PC-3 (cell line): ENCODE measurements at places on chromosomes 5 and 9. TPM values are rescaled to one million over a fixed set of nuclear protein-coding genes. Genes with fewer than 3 reads are reported as not detected.

GRCh38 chr5:142364251-142365145, 39.7 kb upstream of the SPRY4 start:
- DNase-seq, result no peak
- H3K36me3 ChIP-seq, result no peaks in the 10 kb centered on the region
- no peaks in the 10 kb centered on the region for H3K27me3 ChIP-seq

DNA sequence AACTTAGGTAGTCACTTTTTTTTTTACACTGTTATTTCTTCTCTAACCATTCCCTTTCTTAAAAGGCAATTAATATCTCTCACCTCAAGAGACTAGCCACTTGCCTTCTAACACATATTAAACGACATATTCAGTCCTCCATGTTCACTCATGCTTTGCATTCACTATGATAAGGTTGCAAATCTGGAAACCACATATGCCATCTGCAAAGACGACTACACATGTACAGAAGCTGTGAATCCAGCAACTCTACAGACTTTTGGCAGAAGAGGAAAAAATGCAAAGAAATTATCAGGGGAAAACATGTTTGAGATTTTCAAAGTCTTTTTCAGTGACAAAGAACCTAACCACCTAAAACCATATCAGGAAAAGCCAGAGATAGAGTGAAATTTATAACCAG, 112.1 kb downstream of the EPB41L4A start:
- H3K36me3 ChIP-seq, result no peaks in the 10 kb centered on the region
- H3K27me3 ChIP-seq, result peaks cover 90% of the 10 kb centered on the region
- H3K27ac ChIP-seq, result no peak overlapping the region
- H3K4me3 ChIP-seq, result no peak overlapping the region
- no peak for DNase-seq

DNA sequence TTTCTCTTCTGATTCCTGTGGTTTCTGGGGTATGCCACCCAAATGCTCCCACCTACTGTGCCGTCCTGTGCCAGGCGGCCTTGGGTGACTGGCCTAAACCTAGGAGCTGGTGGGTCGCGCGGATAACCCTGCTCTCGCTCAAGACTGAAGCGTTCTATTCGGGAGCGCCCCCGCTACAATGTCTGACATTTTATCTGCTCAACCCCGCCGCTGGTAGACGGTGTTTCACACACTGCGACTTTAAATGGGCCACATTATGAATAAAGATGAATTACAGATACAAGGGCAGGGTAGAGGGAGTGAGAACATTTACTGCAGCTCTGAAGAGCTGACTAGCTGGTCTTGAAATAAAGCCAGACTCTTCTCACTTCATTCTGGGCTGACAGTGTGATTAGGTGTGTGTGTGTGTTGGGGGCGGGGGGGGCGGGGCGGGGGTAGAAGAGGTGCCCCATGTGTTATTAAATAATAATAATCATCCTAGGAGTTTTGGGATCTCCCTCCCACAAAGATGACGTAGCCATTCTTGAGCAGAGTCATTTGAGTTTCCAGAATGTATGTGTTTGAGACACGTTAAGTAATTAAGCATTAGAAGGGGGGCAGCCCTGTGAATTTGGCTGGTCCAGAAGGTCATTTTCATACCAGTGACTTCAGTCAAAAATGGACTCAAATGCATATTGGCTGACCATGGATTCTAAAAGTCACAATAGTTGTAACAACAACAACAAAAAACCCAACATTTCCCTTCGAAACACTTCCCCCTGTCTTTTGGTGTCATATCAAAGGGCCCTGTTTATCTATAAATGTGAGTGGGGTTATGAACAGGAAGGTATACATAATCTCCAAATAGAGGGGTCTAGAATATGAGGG, 1.0 kb upstream of the PTCH1 start:
- no peak for DNase-seq
- H3K4me1 ChIP-seq, result no peaks in the 10 kb centered on the region
- H3K27ac ChIP-seq, result no peak overlapping the region
- no peak overlapping the region for H3K4me3 ChIP-seq
- no peaks in the 10 kb centered on the region for H3K36me3 ChIP-seq

- no peak for DNase-seq
- no peaks in the 10 kb centered on the region for H3K27me3 ChIP-seq
- no peak overlapping the region for H3K4me3 ChIP-seq
- H3K27ac ChIP-seq, result no peak overlapping the region
Measured at GRCh38 chr5:149211566-149211965, 60.1 kb upstream of the AFAP1L1 start.

DNA sequence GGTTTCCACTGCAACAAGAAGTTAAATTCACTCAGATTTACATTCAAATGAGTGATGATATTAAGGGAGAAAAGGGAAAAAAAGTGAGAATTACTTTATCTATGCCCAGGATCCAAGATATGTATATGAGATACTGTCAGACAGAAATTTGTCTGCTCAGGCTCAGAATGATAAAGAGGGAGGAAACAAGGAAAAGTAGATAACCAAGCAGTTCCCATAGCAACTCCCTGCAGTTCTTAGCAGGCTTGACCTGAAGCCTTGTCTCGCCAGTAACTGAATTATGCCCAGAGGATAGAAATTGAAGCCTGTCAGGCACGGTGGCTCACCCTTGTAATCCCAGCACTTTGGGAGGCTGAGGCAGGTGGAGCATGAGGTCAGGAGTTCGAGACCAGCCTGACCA, 304.4 kb downstream of the TLE1 start:
- no peak overlapping the region for H3K4me3 ChIP-seq
- no peak overlapping the region for H3K27ac ChIP-seq
- no peak for DNase-seq
- H3K4me1 ChIP-seq, result peaks cover 14% of the 10 kb centered on the region

GRCh38 chr9:111433082-111433481, 51.1 kb downstream of the ECPAS start:
- H3K4me1 ChIP-seq, result peaks cover 11% of the 10 kb centered on the region
- no peak for DNase-seq
- H3K4me3 ChIP-seq, result no peak overlapping the region
- H3K27me3 ChIP-seq, result no peaks in the 10 kb centered on the region

GRCh38 chr9:120387257-120388002, 192.5 kb downstream of the CDK5RAP2 start:
- H3K4me3 ChIP-seq, result no peak overlapping the region
- no peak overlapping the region for H3K27ac ChIP-seq
- H3K4me1 ChIP-seq, result 0 out of 2 replicates have a peak, but pooled peaks cover 4% of the 10 kb centered on the region
- peaks cover 18% of the 10 kb centered on the region for H3K36me3 ChIP-seq

DNA sequence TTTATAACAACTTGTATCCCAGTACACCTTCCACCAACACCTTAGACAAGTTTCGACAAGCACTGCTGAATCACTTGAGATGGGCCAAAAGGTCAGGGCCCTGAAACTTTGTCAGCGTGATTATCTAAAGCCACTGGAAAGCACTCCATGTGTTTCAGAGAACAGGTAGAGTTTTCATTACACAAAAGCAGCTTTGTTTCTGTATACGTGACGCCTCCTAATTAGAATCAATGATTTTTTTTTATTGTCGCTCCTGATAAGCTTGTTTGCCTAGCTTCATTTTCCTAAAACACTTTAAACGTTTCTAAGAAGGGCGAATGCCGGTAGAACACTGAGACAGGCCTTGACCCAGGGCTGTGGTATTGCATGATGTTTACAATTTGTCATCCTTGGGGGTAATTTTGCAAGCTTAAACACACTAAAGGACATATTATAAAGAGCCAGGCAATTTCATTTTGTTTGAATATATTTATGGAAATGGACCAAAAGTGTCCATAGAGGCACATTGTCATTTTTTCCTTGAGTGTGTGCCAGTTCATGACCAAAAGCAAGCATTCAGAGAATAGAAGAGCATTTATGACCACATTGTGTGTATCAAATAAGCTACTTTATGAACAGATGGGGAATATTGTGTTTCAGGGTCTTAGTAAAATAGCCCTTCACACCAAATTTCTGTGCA, 193.6 kb downstream of the GLIS3 start:
- no peak overlapping the region for H3K27ac ChIP-seq
- H3K36me3 ChIP-seq, result no peaks in the 10 kb centered on the region
- no peaks in the 10 kb centered on the region for H3K4me1 ChIP-seq

GRCh38 chr5:126837906-126838539, 61.1 kb downstream of the LMNB1 start:
- no peak overlapping the region for H3K27ac ChIP-seq
- no peak for DNase-seq
- H3K4me1 ChIP-seq, result no peaks in the 10 kb centered on the region
- H3K27me3 ChIP-seq, result no peaks in the 10 kb centered on the region

DNA sequence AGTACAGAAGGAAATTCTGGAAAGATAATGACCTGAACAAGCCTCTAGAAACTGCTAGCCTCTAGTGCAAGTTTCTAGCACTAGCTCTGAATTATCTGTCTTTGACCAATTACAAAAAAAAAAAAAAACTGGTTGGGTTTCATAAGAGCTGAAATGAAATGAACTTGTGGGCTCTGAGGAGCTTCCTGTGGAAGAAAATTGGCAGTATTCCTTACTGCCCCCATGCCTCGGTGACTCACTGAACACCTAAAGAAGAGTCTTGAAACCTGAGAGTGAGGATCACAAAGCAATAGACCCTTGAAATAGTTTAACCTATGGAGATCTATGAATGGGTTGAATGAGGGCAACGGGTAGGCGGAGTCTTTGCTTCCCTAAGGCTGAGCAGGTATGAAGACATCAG, 263.6 kb upstream of the RASA1 start:
- H3K27ac ChIP-seq, result no peak overlapping the region
- peak; percentile 78 for DNase-seq
- no peaks in the 10 kb centered on the region for H3K36me3 ChIP-seq
- no peak overlapping the region for H3K4me3 ChIP-seq

- H3K27me3 ChIP-seq, result no peaks in the 10 kb centered on the region
- peaks cover 20% of the 10 kb centered on the region for H3K4me1 ChIP-seq
- H3K27ac ChIP-seq, result no peak overlapping the region
- no peaks in the 10 kb centered on the region for H3K36me3 ChIP-seq
- no peak for DNase-seq
Measured at GRCh38 chr5:31047007-31047406, 146.5 kb upstream of the CDH6 start.

GRCh38 chr5:181152406-181152805, 5.0 kb downstream of the OR2V2 start:
- H3K27me3 ChIP-seq, result no peaks in the 10 kb centered on the region
- no peaks in the 10 kb centered on the region for H3K36me3 ChIP-seq
- H3K4me3 ChIP-seq, result peak overlapping the region; percentile 52
- peak; percentile 98 for DNase-seq
- H3K4me1 ChIP-seq, result peaks cover 55% of the 10 kb centered on the region
- peak overlapping the region; percentile 95 for H3K27ac ChIP-seq

GRCh38 chr5:76762484-76762883, 46.6 kb downstream of the F2R start:
- H3K4me3 ChIP-seq, result no peak overlapping the region
- DNase-seq, result no peak
- H3K27ac ChIP-seq, result no peak overlapping the region
- H3K36me3 ChIP-seq, result no peaks in the 10 kb centered on the region
- H3K4me1 ChIP-seq, result 0 out of 2 replicates have a peak, but pooled peaks cover 8% of the 10 kb centered on the region
- H3K27me3 ChIP-seq, result no peaks in the 10 kb centered on the region

- H3K36me3 ChIP-seq, result no peaks in the 10 kb centered on the region
- peak; percentile 100 for DNase-seq
- H3K27ac ChIP-seq, result peak overlapping the region; percentile 71
- peak overlapping the region; percentile 38 for H3K4me3 ChIP-seq
- peaks cover 54% of the 10 kb centered on the region for H3K4me1 ChIP-seq
- no peaks in the 10 kb centered on the region for H3K27me3 ChIP-seq
Measured at GRCh38 chr5:87120518-87121303, 147.0 kb upstream of the RASA1 start.

GRCh38 chr9:86827893-86828292, 119.4 kb downstream of the GAS1 start:
- no peaks in the 10 kb centered on the region for H3K36me3 ChIP-seq
- DNase-seq, result no peak
- no peaks in the 10 kb centered on the region for H3K27me3 ChIP-seq
- H3K4me1 ChIP-seq, result no peaks in the 10 kb centered on the region
- no peak overlapping the region for H3K27ac ChIP-seq
- H3K4me3 ChIP-seq, result no peak overlapping the region

DNA sequence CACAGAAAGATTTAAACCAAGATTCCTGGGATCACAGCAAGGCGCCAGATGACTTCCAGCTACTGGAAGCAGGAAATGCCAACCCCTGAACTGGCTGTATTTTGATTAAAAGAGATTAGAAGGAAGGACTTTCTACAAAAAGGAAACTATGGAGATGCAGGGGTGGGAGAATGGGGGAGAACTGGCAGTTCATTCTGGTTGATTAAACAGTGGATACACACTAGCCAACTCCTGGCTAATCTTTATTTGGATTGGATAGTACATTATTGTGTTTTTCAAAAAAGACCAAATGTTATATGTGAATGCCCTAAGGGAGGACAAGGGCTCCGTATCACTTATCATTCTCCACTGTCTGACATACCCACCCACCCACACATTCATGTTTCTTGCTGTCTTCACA, 93.2 kb downstream of the CDO1 start:
- H3K4me3 ChIP-seq, result no peak overlapping the region
- H3K27ac ChIP-seq, result no peak overlapping the region
- H3K4me1 ChIP-seq, result no peaks in the 10 kb centered on the region
- no peaks in the 10 kb centered on the region for H3K36me3 ChIP-seq
- peaks cover 48% of the 10 kb centered on the region for H3K27me3 ChIP-seq

DNA sequence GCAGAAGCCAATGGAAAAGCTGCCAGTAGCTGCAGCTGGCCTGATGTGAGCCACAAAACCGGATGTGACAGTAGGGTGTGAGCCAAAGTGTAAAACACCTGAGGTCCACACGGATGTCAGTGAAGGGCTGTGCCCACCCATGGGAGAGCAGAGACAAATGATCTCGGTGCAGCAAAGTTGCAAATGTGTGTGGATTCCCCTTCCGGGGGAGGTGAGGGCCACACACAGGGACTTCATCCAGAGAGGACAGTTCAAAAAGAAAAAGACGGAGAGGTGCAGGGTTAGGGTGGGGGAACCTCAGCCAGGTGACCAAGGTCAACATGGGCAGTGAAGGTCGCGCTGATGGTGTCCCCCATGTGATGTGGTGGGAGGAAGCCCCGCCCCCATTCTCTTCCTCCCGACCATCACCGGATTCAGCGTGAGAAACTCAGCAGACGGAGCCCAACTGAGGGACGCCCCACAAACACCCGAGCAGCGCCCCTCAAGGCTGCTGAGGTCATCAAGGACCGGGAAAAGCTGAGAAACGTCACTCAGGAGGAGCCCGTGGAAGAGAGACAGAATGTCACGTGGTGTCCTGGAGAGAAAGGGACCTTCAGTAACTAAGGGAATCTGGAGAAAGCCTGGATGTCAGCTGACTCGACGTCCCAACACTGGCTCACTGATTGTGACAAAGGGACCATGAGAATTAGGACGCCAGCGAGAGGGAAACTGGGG, 11.4 kb upstream of the PTGDS start:
- H3K27me3 ChIP-seq, result no peaks in the 10 kb centered on the region
- no peaks in the 10 kb centered on the region for H3K36me3 ChIP-seq
- H3K4me1 ChIP-seq, result peaks cover 8% of the 10 kb centered on the region
- H3K4me3 ChIP-seq, result no peak overlapping the region
- H3K27ac ChIP-seq, result no peak overlapping the region

GRCh38 chr9:3941758-3942157, 358.1 kb downstream of the GLIS3 start:
- peaks cover 15% of the 10 kb centered on the region for H3K4me1 ChIP-seq
- no peaks in the 10 kb centered on the region for H3K27me3 ChIP-seq
- H3K27ac ChIP-seq, result no peak overlapping the region
- H3K36me3 ChIP-seq, result no peaks in the 10 kb centered on the region
- no peak overlapping the region for H3K4me3 ChIP-seq

CHMP5 gene
- 64.2 and 65.0 TPM in 2 replicates for total RNA-seq

KCNV2 gene
- not detected in 2 replicates for total RNA-seq

GLDC gene
- 5.4 and 8.1 TPM in 2 replicates for total RNA-seq

CYSRT1 gene
- total RNA-seq, result 0.29 and 1.3 TPM in 2 replicates

F12 gene
- total RNA-seq, result 31.0 and 36.8 TPM in 2 replicates

CDK5RAP2 gene
- total RNA-seq, result 37.4 and 41.0 TPM in 2 replicates

GFPT2 gene
- 2.2 and 5.9 TPM in 2 replicates for total RNA-seq

SPINK1 gene
- not detected in 2 replicates for total RNA-seq

RAB3C gene
- total RNA-seq, result not detected in 2 replicates

TNFSF8 gene
- total RNA-seq, result not detected in 2 replicates

GRPEL2 gene
- total RNA-seq, result 43.8 and 49.4 TPM in 2 replicates
